Activated T-cell treated with anti-CD3 and anti-CD28 coated beads for 1 hour (primary cell): ENCODE measurements at places on chromosomes 2 and 18.

GRCh38 chr2:212940816-212941215 is 210.6 kb downstream of the IKZF2 start:
- no peak for DNase-seq

GRCh38 chr2:150526827-150527226 is 39.4 kb upstream of the RND3 start:
- no peak for DNase-seq

GRCh38 chr2:236674238-236674637 is 104.6 kb downstream of the ACKR3 start:
- DNase-seq: no peak

GRCh38 chr18:22282311-22283115 is 113.1 kb downstream of the GATA6 start:
- no peak for DNase-seq

- no peak for DNase-seq
These were observed 2.3 kb downstream of the PKDCC start for GRCh38 chr2:42050010-42050702.

DNA sequence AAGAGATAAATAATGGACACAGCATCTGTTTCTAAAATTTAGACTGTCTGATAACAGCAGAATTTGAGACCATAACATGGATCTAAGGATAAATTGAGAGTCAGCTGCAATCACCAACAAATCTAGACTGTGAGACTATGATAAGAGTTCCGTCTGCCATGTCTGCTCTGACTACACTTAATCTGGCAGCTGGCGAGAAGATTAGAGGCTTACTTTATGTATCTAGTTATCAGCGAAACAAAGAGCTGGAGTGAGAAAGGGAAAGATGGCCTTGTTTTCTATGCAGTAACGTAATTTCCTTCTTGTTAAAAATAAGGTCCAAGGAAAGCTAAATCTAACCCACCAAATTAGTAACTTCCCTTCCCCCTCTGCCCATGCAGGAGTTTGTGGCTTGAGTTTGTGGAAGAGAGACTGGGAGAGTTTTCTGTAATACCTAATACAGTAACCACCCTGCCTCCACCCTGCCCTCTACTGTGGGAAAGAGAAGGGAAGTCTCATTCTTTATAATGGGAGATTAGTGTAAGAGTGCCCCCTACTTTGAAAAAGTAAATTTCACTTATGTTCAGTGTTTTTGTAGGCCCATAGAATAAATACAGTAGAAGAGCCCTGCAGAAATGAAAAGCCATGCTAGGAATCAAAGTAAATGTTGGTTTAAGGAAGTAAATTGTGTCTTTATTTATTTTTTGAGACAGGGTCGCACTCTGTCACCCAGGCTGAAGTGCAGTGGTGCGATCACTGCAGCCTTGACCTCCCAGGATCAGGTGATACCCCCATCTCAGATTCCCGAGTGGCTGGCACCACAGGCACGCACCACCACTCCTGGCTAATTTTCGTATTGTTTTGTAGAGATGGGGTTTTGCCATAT is 27.5 kb downstream of the EML4 start:
- DNase-seq: peak; percentile 22

DNA sequence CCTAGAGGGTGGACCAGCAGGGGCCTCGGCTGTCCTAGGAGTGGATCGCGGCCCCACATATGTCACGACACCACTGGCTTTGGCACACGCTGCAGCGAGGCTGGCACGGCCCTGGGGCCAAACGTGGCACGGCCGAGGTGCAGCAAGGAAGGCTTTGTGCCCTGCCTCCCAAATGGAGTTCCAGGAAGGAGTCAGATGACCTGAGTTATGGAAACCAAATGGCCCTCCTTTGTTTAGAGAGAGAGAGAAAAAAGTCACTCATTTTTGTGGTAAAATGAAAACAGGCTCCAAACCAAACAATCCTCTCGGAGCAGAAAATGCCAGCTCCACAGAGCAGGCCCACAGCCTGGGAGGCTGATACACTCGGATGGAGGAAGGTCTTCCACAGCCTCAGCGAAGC is 105.6 kb downstream of the ANTXR1 start:
- no peak for DNase-seq

DNA sequence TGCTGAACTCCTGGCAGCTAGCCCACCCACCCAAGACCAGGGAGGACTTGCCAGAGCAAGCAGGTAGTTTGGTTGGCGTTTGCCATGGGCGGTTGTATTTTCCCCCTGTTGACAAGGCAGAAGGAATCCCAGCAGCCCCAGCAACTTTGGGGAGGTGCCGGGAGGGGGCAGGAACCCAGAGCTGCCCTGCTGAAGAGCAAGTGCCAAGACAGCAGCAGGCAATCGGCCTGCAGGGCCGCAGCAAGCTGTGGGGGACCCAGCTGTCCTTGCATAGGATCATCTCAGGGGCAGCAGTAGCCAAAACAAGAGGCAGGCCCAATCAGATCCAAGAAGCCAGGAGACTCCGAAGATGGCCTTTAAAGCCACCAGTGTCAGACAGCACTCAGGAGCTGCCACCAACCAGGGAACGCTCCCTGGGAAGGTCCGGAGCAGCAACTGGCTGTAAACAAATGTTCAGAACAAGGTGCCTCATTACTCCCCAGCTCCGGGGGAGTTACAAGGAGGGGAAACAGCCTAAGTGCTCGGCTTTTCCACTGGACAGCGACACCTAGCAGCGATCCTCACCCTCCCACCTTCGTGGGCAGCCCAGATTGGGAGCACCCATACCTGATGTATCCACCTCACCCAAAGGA is 2.1 kb downstream of the ST8SIA5 start:
- DNase-seq: no peak

DNA sequence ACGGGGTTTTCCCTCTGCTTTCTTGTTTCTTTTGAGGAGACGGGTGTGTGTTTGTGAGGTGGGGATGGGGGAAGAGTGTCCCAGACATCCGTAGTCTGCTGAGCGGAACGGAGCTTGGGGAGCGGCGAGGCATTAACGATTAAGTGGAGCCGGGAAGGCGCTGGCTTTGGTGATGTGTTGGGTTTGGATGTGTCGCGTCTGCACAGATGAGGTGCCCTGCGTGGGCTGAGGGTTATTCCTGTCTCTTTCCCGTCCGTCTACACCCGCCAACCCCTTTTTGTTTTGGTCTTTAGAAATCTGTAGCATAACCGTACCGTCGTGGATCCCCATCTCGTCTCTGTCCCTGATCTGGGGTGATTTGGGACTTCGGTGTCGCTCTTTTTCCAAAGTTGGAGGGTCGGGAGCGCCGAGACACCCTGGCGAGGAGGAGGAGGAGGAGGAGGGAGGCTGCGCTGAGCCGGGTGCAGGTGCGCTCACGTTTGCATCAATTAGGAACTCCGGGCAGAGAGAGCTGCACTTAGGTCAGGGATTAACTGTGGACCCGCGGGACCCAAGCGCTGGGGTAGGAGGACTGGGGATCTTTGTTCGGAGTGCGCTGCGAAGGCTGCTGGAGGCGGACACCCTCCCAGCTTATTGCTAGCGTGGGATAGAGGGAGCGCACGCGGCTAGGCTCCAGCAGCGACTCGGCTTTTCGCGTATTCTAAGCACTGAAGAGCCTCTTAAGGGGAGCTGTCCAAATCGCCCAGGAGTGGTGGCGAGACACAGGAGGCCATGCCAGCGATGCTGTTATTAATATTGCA is 720.3 kb downstream of the DPP10 start:
- DNase-seq: no peak

- no peak for DNase-seq
These were observed 190.0 kb downstream of the SEPTIN10 start for GRCh38 chr2:109423556-109424359.

GRCh38 chr18:76255070-76255683 is 239.9 kb downstream of the ZNF516 start:
- DNase-seq: no peak

GRCh38 chr2:85145116-85145820 is 12.1 kb downstream of the TCF7L1 start:
- no peak for DNase-seq

GRCh38 chr2:183060571-183061231 is 17.8 kb upstream of the DUSP19 start:
- DNase-seq: no peak

DNA sequence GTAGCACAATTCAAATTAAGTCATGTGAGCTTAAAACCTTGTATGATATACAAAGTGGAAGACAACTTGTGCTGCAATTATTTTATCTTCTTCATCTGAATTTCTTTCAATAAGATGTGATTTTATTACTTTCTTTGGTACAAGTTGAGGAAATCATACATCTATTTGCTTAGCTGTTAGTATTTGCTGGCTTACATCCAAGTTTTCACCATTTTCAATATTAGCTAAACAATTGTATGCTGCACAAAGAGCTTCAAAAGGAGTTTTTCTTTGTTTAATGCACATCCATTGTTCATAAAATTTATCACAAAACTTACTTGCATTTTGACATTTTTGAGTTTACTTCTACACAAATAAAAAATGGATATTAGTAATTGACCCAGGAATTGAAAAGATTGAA is 40.9 kb downstream of the SCN9A start:
- no peak for DNase-seq

GRCh38 chr2:1976728-1977416 is 232.6 kb upstream of the PXDN start:
- DNase-seq: no peak

GRCh38 chr2:168149150-168149974 is 98.0 kb downstream of the STK39 start:
- DNase-seq: no peak

DNA sequence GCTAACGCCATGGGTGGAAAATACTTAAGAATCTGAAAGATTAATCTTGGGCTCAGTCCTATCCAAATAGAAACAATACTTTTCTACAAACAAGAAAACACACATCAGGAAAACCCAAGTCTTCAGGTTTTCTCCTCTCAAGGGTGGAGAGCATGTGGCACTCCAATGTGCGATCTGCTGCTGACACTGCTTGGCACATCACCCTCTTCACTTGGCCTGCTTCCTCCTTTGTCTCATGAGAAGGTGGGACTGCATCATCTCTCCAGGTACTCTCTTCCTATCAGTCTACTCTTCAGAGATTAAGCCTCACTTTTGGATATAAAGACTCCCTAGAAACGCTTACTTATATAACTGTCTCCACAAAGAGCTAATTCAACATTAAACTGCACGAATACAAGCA is 26.4 kb downstream of the HDLBP start:
- DNase-seq: no peak

DNA sequence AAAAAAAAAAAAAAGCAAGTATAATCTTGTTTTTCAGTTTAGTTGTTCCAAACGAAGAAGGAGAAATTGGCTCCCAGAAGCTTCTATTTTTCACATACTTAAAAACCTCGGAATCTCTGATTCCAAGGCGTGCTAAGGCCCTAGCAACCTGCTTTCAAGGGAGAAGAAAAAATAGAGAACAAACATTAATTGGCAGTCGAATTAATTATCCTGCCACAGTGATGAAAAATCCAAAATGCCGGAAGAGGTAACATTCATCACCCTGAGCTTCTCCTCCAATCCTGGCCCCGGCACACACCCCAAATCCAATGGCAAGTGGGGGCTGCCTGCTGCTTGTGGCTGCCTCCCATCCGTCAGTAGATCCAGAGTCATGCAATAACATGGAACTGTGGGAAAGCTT is 250.2 kb upstream of the CHAC2 start:
- DNase-seq: no peak

- DNase-seq: no peak
These were observed 72.8 kb upstream of the FANCL start for GRCh38 chr2:58313926-58314325.

GRCh38 chr2:168896783-168897182 is 4.3 kb upstream of the G6PC2 start:
- DNase-seq: no peak

DNA sequence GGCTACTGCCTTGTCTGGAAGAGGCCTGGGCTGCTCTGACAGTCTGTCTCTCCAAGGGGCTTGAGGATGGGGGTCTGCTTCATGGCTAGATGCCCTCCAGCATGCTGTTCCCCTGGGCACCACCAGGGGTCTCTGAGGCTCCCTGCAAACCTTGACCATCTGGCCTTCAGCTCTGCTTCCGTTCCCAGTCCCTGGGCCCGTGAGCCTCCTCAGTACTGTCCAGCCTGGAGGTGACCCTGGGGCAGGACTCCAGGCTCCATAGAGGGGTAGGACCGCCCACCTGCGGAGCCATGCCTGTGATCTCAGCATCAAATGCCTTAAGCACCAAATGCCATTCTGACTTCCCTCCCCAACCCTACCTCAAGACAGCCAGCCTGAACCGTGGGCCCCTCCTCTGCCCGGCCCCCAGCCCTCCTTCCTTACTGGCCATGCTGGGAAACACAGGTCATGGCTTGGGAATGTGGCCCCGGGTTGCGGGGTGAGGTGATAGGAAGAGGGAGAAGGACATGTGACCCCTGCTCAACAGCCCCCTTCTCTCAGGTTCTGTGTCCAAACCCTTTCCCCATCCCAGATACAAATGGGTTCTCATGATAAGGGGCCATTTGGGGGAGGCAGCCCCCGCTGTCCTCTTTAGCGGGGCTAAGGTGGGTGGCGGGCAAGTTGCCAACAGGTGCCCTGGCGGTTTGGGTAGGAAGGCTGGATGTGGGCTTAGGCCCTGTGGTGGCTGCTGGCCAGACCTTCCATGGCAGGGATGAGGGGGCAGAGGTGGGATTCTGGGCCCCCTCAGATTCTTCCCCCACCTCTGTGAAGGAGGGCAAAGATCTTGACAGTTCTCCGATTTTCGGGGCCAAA is 25.0 kb downstream of the SPEG start:
- peak; percentile 23 for DNase-seq

DNA sequence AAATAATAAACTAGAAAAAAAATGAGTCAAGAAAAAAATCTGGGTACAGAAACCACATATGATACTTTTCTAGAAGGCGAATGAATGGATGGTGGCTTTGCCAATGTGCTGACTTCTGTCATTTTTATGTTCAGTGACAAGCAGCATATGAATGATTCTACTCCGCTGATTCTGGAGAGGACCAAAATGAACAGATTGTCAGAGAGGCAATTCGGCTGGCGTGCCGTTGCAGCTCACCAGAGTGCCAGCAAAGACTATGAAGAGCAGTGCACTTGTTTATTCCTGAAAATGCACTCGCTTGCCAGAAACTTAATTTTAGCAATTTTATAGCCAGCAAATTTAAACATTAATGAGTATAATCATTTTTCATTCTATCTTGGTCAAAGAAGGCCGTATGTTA is 105.9 kb upstream of the NYAP2 start:
- no peak for DNase-seq

- no peak for DNase-seq
These were observed 36.2 kb downstream of the ASB1 start for GRCh38 chr2:238462782-238463396.

DNA sequence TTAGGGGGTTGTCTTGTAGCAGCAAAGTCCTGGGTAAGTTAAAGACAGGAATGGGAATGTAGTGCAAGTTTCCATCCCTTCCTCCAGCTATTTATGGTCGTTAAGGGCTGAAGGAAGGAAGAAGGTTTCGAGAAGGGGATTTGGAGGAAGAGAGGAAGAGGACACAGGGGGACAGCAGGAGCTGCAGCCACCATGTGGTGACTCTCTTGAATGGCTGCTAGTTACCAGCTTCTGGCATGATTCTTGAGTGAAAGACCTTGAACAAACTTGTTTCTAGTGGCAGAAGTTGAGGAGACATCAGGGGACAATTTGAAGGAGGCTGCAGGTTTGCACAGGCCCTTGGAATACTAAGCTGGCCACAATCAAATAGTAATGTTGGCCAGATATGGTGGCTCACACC is 116.6 kb downstream of the MTX2 start:
- DNase-seq: no peak
